ENCODE measurements at places on chromosomes 5 and 9.

DNA sequence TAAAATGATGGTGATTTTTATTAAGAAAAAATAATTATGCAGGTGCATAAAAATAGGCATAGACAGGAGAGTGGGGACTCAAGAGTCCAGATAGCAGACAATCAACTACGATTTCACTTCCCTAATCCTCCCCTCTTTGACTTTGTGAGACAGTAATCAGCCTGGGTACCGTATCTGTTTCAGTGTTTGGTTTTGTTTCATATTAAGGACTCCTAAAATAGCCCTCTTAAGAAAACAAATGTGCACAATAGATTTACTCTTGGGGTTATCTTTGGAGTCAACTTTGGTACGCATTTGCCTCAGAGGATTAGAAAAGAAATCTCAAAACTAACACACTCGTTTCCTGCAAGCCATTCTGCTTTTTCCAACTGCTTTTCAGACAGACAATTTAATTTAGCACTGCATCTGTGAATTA lies 96.3 kb downstream of the ZNF608 start:
- no peak for DNase-seq

DNA sequence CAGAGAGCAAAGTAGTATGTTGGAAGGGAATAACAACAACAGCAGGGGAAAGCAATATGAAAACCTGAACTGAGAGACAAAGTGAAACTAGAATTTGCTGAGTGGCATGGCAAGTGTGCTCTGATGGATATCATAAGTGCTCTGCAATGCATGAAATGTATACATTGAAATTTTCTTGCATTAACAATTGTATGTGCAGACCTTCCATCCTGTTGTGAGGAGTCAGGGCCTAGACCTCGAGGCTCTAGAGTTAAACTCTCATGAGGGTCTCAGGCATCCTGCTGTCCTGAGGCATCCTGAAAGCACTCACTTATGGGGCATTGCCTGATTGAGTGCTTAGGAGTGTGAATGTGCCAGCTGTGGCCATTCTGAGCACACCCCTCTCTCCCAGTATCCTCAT lies 1.1 kb downstream of the ECM2 start:
- DNase-seq: no peak

DNA sequence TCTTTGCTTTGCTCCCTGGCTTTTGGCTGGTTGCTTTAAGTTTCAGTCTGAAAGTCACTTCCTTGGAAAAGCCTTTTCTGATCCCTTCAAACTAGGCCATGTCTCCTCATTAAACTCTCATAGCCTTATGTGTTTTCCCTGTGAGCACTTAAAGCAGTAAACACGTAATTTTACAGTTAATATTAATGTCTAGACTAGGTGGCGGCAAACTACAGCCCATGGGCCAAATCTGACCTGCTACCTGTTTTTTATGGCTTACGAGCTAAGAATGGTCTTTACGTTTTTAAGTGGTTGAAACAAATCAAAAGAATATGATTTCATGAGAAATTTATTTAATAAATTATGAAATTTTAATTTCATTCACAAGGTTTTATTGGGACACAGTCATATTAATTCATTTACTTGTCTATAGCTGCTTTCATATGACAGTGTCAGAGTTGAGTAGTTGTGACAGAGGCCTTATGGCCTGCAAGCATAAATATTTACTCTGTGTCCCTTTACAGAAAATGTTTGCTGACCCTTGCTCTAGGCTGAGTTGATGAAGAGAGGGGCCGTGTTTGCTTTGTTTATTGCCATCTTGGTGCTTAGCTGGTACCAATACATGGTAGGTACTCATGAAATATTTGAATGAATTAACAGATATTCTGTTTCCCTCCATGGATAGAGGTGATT lies 7.4 kb downstream of the SLC44A1 start:
- no peak for DNase-seq

GRCh38 chr5:41102341-41102740 lies 31.2 kb upstream of the MROH2B start:
- DNase-seq: no peak

GRCh38 chr9:133849110-133849670 lies 111.0 kb upstream of the SARDH start:
- no peak for DNase-seq

Data from NCI-H1105 treated with DMSO at 0.1 percent for 48 hours (cell line).